Activated T-helper 17 cell treated with anti-CD3 and anti-CD28 coated beads, Interleukin-2, amount 50 U/mL, for 72 hours (primary cell): ENCODE measurements at places on chromosomes 6 and 20. TPM values are rescaled to one million over a fixed set of nuclear protein-coding genes. Genes with fewer than 3 reads are reported as not detected.
A peak's percentile ranks its signal among the peaks of the same experiment; 100 is the strongest.

GRCh38 chr6:160959726-160960435 lies 31.7 kb upstream of the MAP3K4 start:
- no peaks in the 10 kb centered on the region for H3K36me3 ChIP-seq
- no peak overlapping the region for H3K4me3 ChIP-seq
- no peak for ATAC-seq
- no peaks in the 10 kb centered on the region for H3K4me1 ChIP-seq

GRCh38 chr6:150212778-150213177 lies 69.9 kb downstream of the PPP1R14C start:
- H3K27me3 ChIP-seq, result peaks cover 10% of the 10 kb centered on the region
- no peak overlapping the region for H3K4me3 ChIP-seq
- no peak overlapping the region for H3K27ac ChIP-seq
- no peaks in the 10 kb centered on the region for H3K4me1 ChIP-seq
- ATAC-seq, result no peak
- H3K36me3 ChIP-seq, result no peaks in the 10 kb centered on the region

- H3K27ac ChIP-seq, result peak overlapping the region; percentile 88
- no peak for ATAC-seq
- peak overlapping the region; percentile 55 for H3K4me3 ChIP-seq
- H3K27me3 ChIP-seq, result no peaks in the 10 kb centered on the region
- H3K4me1 ChIP-seq, result peaks cover 55% of the 10 kb centered on the region
- no peaks in the 10 kb centered on the region for H3K36me3 ChIP-seq
Measured at GRCh38 chr20:52405986-52406385, 214.4 kb upstream of the ZFP64 start.

DNA sequence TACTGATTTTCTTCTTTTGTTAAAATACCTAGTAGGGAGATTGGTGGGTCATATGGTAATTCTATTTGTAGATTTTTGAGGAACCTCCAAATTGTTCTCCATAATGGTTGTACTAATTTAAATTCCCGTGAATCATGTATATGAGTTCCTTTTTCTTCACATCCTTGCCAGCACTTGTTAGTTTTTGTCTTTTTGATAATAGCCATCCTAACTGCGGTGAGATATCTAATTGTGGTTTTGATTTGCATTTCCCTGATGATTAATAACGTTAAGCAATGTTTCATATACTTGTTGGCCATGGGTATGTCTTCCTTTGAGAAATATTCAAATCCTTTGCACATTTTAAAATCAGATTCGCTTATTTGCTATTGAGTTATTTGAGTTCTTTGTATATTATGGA lies 110.9 kb downstream of the JAG1 start:
- H3K4me1 ChIP-seq, result no peaks in the 10 kb centered on the region
- H3K36me3 ChIP-seq, result peaks cover 40% of the 10 kb centered on the region
- no peak overlapping the region for H3K4me3 ChIP-seq
- ATAC-seq, result no peak

The KCNB1 gene
- not detected for total RNA-seq

The CD83 gene
- total RNA-seq, result 14.9 TPM
